ENCODE measurements at places on chromosomes 6 and 20. TPM values are rescaled to one million over a fixed set of nuclear protein-coding genes. Genes with fewer than 3 reads are reported as not detected.

DNA sequence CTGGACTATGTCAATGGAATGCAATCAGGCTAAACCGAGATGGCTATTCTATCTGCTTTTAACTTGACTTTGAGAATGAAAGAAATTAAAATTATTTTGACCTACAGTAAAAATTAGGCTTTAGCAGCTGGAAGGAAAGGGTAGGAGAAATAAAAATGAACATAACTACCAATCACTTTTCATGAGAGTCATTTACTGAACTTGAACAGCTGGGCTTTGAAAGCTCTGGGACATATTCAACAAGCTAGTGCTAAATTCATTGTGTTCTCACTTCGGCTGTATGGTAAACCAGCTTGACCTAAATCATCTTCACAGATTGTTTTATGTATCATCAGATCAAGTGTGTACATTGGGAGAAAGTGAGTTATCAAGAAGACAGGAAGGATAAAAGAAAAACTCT is 161.5 kb upstream of the STXBP5 start:
- no peak overlapping the region for H3K27ac ChIP-seq
- H3K27me3 ChIP-seq, result no peaks in the 10 kb centered on the region
- no peaks in the 10 kb centered on the region for H3K36me3 ChIP-seq
- H3K4me3 ChIP-seq, result no peak overlapping the region
- H3K4me1 ChIP-seq, result no peaks in the 10 kb centered on the region
- no peak for DNase-seq

- no peak for DNase-seq
Observed at GRCh38 chr6:140064366-140064765, 689.9 kb upstream of the CITED2 start.

Gene TRAPPC3L
- total RNA-seq, result not detected

- H3K27ac ChIP-seq, result no peak overlapping the region
- H3K4me3 ChIP-seq, result no peak overlapping the region
- no peak for DNase-seq
- H3K4me1 ChIP-seq, result no peaks in the 10 kb centered on the region
- H3K27me3 ChIP-seq, result no peaks in the 10 kb centered on the region
- H3K36me3 ChIP-seq, result no peaks in the 10 kb centered on the region
Observed at GRCh38 chr6:43203718-43204095, 21.7 kb downstream of the CUL9 start.

Gene LY6G6F
- not detected for total RNA-seq

- no peak for DNase-seq
- no peak overlapping the region for H3K4me3 ChIP-seq
- no peaks in the 10 kb centered on the region for H3K27me3 ChIP-seq
- no peak overlapping the region for H3K27ac ChIP-seq
Observed at GRCh38 chr20:36341331-36342020, 35.3 kb downstream of the DLGAP4 start.

Data from tibial nerve (tissue), 4 donors.